Activated CD4-positive, alpha-beta T cell treated with anti-CD3 and anti-CD28 coated beads, Interleukin-2, amount 10 ng/mL, durations not matched to agents 7 days and 5 days (primary cell): ENCODE measurements at places on chromosomes 3 and 15.
A peak's percentile ranks its signal among the peaks of the same experiment; 100 is the strongest.

- DNase-seq, result no peak
- peaks cover 12% of the 10 kb centered on the region for H3K4me1 ChIP-seq
- no peaks in the 10 kb centered on the region for H3K36me3 ChIP-seq
- H3K27me3 ChIP-seq, result no peaks in the 10 kb centered on the region
- H3K27ac ChIP-seq, result no peak overlapping the region
These were observed 84.5 kb downstream of the ATP2B2 start for GRCh38 chr3:10420745-10421475.

DNA sequence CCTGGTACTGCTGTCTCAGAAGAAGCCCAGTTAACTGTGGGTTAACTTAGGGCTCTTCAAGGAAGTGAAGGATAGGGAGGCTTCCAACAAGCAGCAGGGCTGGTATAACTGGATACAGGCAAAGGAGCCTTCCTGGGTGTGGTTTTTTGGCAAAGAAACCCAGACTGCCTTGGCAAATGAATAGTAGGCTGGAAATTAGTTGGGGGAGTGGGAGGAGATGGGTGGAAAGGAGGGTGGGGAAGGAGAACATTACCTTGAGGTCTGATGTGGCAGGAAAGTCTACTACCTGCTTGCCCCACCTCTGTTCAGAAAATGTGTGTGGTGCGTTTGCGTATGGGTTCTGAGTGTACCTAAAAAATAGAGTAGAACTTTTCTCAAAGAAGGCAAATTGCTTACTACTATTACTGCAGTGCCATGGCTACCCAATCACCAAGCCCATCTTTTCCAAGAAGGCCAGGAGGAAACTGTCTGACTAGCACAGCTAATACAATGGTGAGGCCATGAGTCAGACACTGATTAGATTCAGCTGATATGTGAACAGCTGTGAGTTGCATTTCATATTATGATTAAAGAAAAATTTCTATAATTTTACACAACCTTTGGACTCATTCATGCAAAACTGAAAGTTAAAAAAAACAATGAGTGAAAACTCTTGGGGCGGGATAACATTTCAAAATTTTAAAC lies 55.2 kb downstream of the SPTSSB start:
- H3K4me3 ChIP-seq, result no peak overlapping the region
- H3K36me3 ChIP-seq, result peaks cover 5% of the 10 kb centered on the region
- DNase-seq, result no peak

DNA sequence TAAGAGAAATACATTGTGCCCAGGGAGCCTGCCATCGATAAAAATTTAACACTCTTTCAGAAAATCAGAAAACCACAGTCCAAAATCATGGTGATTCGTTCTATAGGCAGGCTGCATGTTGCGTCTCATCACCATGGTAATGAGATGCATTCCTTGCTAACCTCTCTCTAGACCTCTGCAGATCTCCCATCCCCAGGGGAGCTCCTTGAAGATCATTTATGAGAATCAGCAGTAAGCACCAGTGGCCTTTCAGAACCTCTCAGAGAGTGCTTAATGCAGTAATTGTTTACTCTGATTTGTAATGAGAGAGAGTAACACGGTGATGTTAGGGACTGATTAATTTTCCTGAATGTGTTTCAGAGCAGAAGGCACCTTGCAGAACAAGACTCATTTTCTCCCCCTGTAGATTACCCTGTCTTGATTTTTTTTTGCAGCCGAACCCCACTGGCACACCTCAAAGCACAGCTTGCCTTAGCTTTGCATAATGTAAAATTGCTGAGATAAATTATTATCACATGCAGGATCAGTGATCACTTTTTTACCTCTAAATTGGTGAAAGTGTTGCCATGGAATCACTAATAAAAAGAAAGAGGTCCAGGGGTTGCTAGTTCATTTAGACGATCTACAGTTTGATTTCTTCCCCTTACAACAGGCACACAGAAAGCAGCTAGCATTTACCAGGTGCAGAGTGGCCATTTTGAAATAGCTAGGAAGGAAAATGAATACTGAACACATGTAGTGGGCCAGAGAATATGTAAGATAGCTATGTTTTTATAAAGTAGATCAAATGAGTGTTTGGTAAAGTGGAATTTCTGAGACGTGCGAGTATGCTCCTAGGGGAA lies 98.9 kb upstream of the CHL1 start:
- no peak overlapping the region for H3K27ac ChIP-seq
- H3K4me1 ChIP-seq, result no peaks in the 10 kb centered on the region
- H3K4me3 ChIP-seq, result no peak overlapping the region
- DNase-seq, result no peak

DNA sequence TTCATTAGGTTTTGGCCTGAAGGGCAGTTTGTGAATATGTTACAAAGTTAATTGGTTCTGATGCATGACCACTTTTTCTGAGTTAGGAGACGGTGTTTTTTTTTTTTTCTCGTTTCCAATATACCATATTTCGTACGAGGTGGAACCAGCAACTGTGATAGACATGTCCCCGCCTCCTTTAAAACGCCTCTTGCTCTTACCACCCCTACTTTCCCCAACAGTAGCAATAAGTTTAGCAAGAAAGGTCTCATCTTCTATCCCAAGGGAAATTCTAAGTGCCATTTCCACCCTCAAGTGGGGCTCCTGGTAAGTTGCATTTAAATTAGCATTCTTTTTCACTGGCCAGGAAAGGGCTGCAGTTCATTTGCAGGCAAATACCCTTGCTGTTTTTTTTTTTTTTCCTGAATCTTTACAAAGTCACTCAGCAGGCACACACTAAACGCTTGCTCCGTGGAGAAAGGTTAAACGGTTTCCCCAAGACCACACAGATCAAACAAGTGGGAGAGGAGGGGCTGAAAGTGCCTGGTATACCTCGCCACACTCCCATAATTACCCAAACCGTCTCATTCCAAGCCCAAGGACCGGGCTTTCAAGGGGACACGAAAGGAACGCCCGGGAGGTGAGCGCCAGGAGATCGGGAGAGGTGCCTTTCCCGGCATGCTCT lies 39.5 kb upstream of the MGA start:
- H3K27me3 ChIP-seq, result peaks cover 11% of the 10 kb centered on the region
- no peaks in the 10 kb centered on the region for H3K36me3 ChIP-seq
- H3K4me3 ChIP-seq, result peak overlapping the region; percentile 73
- peak overlapping the region; percentile 57 for H3K27ac ChIP-seq

DNA sequence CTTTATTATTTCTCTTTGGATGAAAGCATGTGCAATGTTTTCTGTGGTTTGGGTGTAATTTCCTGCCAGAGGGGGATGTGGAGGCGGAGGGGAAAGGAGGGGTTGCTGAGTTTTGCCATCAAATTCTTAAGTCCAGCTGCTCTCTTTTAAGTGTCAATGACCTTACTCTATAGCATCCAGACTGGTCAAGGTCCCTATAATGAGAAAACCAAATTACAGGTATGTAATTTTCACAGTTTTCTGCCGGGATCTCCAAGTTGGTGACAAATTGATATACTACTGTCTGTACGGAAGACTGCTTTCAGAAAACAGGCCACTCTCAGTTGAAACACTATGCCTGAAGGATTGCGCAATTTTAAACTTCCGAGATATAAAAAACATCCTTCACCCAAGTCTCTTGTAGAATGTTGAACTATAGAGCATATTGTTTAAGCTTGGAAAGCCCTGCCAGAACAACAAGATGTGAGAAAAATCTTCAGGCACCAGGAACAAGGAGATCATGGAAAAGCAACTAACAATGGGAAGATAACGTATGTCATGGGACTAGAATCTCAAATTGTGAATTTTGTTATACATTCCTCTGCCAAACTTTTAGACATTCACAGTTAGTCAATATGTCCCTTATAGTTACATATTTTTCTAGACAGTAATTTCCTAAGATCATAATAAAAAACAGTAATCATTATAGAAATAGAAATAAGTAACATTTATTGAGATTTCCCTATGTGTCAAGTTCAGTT lies 300.7 kb upstream of the SATB1 start:
- H3K4me3 ChIP-seq, result peak overlapping the region; percentile 63
- peak overlapping the region; percentile 92 for H3K27ac ChIP-seq
- DNase-seq, result peak; percentile 59
- H3K27me3 ChIP-seq, result no peaks in the 10 kb centered on the region
- peaks cover 76% of the 10 kb centered on the region for H3K4me1 ChIP-seq
